SW480 (cell line): ENCODE measurements at places on chromosomes 6 and 20.

DNA sequence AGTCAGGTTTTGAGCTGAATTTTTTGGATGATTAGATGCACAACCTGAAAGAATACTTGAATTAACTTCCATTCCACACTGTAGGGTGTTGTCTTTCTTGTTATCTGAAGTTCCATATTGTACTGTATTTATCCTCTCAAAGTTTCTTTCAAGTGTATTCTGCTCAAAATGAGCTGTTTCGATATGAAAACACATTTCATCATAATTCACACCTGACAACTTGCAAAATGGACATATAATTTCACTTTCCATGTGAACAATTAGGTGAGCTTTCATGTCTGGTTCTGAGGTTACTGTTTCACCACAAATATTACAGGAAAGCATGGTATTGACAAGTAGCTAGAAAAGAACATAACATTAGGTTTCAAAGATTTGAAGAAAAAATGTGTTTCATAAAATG lies 1.7 kb downstream of the ZUP1 start:
- no peak for DNase-seq

DNA sequence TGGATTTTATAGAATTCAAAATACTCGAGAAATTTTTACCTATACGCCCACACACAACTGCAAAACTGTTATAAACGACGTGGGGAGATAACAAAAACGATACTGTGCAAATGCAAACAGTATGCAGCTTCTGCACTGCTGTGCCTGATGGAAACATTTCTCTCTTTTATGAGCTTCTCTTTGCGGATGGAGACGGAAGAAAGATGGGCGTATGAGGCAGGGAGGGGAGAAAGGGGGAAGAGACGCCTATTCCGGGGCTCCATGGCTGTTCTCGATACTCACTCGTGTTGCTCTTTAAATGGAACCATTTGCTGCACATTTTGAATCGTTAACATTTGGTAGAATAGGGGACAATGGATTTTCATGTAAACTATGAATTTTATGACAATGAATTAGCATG lies 69.1 kb upstream of the EXOC2 start:
- no peak for DNase-seq

DNA sequence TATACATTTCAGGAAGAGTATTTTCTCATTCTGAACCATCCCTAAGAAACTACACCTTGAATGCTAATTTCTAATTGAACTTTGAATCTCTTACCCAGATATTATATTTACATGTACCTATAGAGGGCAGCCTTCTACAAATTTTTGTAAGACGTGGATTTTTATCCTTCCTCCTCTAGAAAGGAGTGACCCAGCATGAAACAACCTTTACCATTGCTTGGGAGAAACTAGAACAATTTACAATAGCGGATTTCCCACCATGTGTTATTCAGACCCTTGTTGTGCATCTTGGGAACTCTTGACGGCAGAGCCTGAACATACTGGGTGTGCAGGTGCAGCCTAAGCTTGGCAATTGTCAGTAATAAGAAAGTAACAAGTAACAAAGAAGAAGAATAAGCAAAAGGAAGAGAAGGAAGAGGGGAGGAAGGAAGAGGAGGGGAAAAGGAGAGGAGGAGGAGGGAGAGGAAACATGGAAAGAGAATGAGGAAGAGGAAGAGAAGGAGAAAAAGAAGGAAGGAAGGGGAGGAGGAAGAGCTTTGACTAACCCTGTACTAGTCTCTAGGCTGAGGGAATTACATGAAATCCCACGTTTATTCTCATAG lies 10.8 kb upstream of the TAAR1 start:
- peak; percentile 50 for DNase-seq

DNA sequence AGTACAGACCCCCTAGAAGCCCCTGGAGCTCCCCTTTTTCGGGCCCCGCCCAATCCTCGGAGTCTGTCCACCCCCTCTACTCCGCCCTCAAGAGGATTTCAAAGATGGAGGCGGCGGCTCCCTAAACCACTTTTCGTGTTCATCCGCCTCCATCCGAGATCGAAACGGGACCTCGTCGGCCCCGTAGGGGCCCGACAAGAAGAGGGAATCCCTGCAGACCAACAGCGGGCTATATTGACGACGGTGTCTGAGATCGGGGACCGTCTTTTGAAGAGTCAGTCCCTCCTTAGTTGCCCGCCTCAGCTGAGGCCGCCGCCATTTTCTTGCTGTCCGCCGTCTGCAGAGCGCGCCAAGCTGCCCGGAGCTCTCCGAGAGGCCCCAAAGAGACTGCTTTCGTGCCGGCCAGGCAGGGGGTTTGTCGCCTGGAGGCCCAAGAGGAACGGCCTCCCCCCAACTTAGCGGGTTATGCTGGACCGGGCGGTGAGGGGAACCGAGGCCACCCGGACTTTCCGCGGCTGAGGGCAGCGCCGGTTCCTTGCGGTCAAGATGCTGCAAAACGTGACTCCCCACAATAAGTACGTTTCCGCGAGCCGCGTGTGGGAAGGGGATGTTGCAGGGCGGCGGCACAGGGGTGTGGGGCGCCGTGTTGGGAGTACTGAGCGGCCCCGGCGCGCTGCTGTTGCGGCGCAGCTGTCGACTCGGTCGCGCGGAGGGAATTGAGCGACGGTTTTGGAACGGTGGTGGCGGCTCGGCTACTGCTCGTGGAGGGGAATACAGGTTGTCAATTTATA lies 4.2 kb downstream of the BRD2 start:
- DNase-seq, result no peak

DNA sequence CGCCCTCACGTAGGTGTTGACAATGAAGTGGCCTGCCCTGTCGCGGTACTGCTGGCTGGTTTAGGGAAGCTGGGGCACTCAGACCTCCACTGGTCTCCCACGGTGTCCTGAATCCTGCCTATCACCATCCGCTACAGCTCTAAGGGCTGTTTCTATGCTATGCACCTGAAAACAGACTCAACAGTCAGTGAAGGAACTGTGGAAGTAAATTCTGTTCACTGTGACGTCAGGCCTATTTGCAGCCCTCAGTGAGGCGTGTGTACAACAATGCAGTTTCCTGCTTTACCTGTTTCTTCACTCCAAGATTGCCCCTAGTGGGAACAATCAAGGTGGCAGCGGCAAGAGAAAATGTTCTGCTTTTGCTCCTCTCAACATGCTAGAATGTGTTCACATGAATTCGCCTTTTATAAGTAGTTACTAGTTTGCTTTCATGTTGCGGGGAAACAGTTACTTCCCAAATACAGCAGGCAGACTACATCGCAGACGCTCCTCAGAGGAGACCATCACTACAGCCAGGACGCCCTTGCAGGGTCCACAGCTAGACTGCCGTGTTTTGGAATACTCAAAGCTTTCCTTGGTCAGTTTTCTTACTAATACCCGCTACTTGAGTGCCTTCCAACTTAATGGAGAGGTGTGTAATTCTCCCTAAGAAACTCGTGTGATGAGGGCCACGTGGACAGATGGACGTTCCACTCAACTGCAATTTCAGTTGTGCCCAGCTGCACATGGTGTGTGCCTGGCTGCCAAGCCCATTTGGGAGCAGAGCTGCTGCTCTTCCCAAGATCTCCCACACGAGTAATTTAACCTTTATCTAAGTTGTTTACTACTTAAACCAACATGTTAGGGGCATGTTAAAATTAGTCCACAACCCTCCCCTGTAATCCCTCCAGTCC lies 25.4 kb downstream of the DIDO1 start:
- DNase-seq, result peak; percentile 55

DNA sequence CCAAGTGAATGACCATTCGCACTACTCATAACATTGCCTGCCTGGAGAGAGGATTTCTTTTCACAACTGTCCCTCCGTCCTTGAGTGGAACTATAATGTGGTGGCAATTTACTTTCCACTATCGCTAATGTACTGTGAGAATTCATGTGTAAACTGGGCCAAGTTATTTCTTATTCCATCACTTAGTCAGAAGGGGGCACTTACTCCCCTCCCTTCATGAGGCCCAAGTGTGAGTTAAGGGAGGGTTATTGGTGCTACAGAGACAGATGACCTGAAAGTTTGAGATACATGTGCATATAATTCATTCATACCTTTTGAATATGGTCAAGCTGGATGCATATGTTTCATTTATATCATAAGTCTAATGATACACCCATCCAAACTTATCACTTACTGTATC lies 65.2 kb upstream of the LOC128125822 start:
- DNase-seq, result no peak

DNA sequence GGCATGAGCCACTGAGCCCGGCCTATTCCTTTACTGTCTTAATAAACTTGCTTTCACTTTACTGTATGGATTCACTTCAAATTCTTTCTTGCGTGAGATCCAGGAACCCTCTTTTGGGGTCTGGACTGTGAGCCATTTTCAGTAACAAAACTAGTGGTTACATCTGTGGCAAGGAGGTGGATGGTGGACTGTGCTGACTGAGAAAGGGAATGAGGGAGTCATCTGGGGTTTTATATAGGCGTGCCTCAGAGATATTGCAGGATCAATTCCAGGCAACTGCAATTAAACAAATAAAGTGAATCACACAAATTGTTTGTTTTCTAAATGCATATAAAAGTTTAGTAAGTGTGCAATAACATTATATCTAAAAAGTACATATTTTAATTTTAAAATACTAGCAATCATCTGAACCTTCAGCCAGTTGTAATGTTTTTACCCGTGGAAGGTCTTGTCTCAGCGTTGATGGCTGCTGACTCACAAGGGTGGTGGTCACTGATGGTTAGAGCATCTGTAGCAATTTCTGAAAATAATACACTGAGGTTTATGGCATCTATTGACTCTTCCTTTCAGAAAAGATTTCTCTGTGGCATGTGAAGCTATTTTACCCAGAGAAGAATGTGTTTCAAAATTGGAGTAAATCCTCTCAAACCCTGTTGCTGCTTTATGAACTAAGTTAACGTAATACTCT lies 111.4 kb upstream of the FKBP1C start:
- DNase-seq, result no peak

- DNase-seq, result no peak
Measured at GRCh38 chr6:111944541-111944940, 71.3 kb upstream of the FYN start.

DNA sequence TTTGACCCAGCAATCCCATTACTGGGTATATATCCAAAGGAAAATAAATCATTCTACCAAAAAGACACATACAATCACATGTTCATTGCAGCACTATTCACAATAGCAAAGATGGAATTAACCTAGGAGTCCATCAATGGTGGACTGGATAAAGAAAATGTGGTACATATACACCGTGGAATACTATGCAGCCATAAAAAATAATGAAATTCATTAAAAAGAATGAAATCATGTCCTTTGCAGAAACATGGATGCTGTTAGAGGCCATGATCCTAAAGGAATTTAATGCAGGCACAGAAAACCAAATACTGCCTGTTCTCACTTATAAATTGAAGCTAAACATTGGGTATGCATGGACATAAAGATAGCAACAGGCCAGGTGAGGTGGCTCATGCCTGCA lies 61.9 kb upstream of the BMP6 start:
- no peak for DNase-seq

DNA sequence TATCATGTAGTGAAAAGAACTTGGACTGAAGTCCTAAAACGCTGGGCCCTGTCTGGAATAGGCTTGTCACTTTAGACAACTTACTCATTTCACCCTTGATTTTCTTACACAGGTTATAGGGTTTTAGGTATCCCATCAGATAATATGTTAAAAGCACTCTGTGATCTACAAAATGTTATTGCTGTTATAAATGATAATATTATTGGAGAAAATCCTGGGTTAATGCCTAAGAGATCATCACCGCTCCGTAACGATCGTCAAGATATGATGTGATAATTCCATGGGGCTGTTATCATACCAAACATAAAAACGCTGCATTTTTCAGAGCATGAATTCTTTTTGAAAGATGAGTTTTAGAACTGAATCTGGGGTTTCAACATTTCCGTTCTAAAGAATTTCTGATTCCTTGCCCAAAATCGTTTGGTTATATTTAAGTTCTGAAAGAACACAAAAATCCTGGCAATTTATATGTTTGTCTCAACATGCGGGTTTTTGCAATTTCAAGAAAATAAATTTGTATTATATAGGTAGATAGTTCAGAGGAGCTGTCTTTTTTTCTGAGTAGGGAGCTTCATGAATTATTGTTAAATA lies 154.8 kb downstream of the FOXC1 start:
- no peak for DNase-seq

DNA sequence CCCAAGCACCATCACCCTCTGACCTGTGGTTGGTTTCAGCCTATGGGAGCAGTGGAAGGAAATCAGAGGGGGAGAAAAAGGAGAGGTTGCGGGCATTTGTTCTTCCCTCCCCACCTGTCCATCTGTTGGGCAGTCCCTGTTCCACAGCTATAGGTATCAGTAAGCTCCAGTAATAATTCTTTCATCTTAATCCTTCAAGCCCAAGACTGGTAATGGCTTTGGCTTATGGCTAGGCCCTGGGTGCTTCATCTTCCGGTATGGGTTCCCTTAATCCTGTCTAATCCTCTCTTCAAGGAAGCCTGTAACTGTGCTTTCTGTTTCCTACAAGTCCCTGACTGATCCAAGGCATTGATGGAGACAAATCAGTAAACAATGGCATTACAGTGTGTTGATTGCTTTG lies 42.2 kb upstream of the STK35 start:
- DNase-seq, result no peak

GRCh38 chr6:19327661-19328060 lies 509.5 kb upstream of the ID4 start:
- no peak for DNase-seq

DNA sequence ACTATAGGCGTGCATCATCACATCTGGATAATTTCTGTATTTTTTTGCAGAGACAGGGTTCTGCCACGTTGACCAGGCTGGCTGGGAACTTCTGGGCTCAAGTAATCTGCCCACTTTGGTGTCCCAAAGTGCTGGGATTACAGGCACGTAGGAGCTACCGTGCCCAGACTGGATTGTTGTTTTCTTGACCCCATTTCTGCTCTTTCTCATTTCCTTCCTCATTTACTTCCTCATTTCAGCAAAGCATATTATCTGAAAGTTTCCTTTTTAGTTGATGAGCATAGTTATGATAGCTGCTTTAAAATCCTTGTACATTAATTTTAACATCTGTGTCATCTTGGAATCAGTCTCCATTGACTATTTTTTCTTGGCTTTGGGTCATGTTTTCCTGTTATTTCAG lies 301.0 kb upstream of the RUNX2 start:
- no peak for DNase-seq

DNA sequence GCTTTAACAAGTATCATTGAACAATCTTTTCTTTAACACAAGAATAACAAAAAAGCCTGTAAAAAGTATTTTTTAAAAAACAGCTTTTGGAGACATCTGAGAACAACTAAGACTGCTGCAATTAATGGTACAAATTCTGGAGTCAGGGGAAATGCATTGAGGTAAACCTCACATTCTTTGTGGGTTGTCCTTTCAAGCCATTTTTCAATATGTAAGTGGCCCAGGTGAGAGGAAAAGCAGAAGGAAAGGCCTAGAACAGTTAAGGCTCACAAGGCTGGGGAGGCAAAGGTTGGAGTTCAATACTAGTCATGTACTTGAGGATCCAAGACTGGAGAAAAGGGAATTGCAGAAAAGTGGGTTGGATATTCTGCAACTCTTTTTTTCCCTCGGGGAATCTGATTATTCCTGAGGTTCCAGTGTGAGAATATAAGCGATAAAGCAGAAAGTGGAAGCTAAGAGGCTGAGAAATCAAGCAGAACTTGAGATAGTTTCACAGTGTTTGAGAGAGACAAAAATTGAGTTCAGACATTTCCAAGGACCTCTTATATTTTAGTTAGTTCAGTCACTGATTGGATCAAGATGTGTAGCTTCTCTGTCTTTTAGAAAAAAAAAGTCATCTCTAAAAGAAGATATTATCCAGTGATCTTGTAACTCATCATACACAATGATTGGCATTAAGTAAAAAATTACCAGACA lies 25.0 kb upstream of the TXLNB start:
- DNase-seq, result no peak
